Pulmonary artery endothelial cell (primary cell): ENCODE measurements at places on chromosomes 3 and 15. TPM values are rescaled to one million over a fixed set of nuclear protein-coding genes. Genes with fewer than 3 reads are reported as not detected.

ATP8B4 gene
- total RNA-seq = not detected in 2 replicates

CHDH gene
- total RNA-seq = 0.07 and 0.25 TPM in 2 replicates

PODXL2 gene
- 2.6 and 6.0 TPM in 2 replicates for total RNA-seq

GPD1L gene
- 19.1 and 35.9 TPM in 2 replicates for total RNA-seq

GOLGA8R gene
- 1.1 and 1.3 TPM in 2 replicates for total RNA-seq

WDR5B gene
- total RNA-seq = 3.0 and 3.5 TPM in 2 replicates

FRMD4B gene
- 96.7 and 103 TPM in 2 replicates for total RNA-seq

RHOV gene
- 0.07 TPM in 1 of 2 replicates, not detected in the other for total RNA-seq

LIPC gene
- total RNA-seq = 0.04 and 0.13 TPM in 2 replicates

GAP43 gene
- total RNA-seq = not detected in 2 replicates

KLHL6 gene
- 5.7 and 7.7 TPM in 2 replicates for total RNA-seq

PIGX gene
- 17.1 and 17.4 TPM in 2 replicates for total RNA-seq

ARHGEF3 gene
- 13.4 and 13.8 TPM in 2 replicates for total RNA-seq

ZNF774 gene
- total RNA-seq = 0.92 and 1.1 TPM in 2 replicates

C3orf70 gene
- total RNA-seq = 0.42 and 0.99 TPM in 2 replicates

MCF2L2 gene
- total RNA-seq = 0.53 and 1.2 TPM in 2 replicates

DYNLT2B gene
- 11.5 and 12.3 TPM in 2 replicates for total RNA-seq

TTC21A gene
- 0.86 and 0.99 TPM in 2 replicates for total RNA-seq

MYNN gene
- 20.2 and 23.5 TPM in 2 replicates for total RNA-seq

RETNLB gene
- not detected in 2 replicates for total RNA-seq

SLITRK3 gene
- total RNA-seq = not detected in 2 replicates

CADM2 gene
- total RNA-seq = 0.07 and 0.13 TPM in 2 replicates

A4GNT gene
- total RNA-seq = not detected in 2 replicates

MAP1A gene
- 1.4 and 1.6 TPM in 2 replicates for total RNA-seq
